ENCODE measurements at places on chromosomes 5 and 9.

DNA sequence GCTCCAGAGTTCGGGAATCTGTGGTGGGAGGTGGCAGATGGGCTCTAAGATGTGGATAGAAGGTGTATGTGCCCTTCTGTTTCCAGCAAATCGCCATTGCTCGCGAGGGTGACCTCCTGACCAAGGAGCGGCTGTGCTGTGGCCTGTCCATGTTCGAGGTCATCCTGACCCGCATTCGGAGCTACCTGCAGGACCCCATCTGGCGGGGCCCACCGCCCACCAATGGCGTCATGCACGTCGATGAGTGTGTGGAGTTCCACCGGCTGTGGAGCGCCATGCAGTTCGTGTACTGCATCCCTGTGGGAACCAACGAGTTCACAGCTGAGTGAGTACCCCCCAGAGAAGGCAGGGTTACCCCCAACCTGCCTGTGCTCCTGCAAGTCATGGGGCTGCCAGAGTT, 70.9 kb upstream of the NIPAL4 start:
- no peak for DNase-seq

DNA sequence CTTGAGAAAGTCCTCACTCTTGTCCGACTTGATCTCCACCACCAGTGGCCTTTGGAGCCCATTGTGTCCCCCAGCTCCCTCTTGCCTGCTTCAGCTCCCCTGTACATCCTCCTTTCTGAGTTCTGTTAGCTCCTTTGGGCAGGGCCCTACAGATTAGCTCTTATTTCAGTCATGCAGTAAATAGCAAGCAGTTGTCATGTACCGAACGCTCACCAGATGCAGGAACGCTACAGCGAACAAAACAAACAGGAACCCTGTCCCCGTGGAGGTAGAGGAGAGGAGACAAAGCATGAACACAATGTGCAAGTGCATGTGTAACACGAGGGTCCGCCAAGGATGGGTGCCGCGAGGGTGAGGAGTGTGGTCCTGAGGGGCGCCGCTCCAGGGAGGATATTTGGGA, 111.3 kb downstream of the PDZD2 start:
- no peak for DNase-seq

DNA sequence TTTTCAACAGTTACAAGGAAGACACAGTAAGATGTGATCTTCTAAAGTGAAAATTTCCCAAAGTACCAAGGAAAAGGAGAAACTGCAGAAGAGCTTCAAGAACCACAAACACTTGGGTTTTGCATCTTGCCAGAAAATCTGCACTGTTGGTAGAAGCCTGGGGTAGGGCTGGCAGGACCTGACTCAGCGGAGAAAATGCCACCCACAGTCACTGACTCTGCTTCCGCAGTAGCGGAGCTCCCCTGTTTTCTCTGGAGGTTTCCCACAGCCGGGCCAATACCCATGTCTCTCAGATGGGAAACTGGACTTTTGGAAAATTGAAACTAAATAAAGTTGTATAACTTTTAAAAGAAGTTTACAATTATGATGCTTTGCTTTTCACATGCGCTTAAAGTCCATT, 104.2 kb downstream of the MEF2C start:
- DNase-seq = peak; percentile 18

GRCh38 chr9:79757881-79758669, 186.3 kb downstream of the TLE4 start:
- DNase-seq = no peak

- DNase-seq = no peak
Observed at GRCh38 chr5:68441309-68442073, 225.9 kb downstream of the PIK3R1 start.

- no peak for DNase-seq
Observed at GRCh38 chr5:168600409-168600808, 21.2 kb upstream of the PANK3 start.

DNA sequence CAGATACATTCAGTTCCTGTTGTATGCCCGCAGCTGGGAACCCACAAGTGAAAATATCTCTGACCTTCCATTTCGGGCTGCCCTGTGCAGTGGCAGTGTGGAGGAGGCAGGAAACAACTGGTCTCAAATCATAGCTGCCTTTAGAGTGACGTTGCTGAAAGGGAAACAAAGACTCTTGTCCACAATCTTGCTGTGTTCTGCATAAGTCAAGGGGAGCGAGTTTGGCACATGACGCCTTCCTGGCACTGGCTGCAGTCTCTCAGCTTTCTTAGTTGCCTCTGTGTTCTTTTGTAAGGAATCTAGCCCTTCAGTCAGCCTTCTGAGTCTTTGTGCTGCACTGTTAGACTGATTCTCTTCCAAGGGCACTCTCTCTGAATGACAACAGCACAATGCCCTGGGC, 24.0 kb downstream of the ADAMTS16 start:
- DNase-seq = no peak

- DNase-seq = no peak
Observed at GRCh38 chr5:146751781-146752401, 126.7 kb downstream of the PPP2R2B start.

GRCh38 chr9:137452761-137453642, 6.1 kb downstream of the NSMF start:
- no peak for DNase-seq

GRCh38 chr5:96942078-96942477, 6.2 kb downstream of the LNPEP start:
- DNase-seq = no peak

- DNase-seq = no peak
Observed at GRCh38 chr9:136975644-136976043, 1.7 kb upstream of the PTGDS start.

DNA sequence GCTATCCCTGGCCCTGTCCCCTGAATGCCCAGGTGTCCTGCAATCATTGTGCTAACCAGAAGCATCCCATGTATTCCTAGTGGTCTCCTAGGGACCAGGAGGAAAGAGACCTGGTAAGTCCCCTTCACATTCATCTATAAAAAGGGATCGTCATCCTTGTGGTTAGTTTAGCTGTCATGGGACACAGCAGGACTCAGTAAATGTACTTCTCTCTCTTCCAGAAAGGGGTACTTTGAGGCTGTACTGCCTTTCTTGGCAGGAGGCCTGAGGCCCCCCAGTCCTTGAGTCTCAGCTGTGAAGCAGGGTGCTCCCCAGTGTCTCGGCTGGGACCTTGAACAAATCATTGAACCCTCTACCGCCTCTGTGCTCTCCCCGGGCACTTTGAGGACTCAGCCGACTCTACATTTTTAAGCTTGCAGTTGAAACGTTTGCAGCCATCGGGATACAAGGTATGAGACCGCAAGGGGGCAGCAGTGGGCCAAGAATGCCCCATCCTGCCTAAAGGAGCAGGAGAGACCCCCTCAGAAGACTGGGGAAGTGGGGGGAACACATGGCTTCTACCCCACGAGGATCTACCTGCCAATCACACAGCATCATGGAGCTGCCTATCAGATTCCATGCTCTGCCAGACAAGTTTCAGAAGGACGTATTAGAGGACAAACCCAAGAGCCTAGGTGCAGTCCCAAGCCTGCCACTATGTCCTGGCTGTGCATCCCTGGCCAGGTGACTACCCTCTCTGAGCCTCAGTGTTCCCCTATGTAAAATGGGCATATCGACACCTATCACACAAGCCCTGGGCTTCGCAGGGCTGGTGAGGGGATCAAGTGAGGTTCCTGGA, 2.4 kb upstream of the PHYKPL start:
- DNase-seq = peak; percentile 81

DNA sequence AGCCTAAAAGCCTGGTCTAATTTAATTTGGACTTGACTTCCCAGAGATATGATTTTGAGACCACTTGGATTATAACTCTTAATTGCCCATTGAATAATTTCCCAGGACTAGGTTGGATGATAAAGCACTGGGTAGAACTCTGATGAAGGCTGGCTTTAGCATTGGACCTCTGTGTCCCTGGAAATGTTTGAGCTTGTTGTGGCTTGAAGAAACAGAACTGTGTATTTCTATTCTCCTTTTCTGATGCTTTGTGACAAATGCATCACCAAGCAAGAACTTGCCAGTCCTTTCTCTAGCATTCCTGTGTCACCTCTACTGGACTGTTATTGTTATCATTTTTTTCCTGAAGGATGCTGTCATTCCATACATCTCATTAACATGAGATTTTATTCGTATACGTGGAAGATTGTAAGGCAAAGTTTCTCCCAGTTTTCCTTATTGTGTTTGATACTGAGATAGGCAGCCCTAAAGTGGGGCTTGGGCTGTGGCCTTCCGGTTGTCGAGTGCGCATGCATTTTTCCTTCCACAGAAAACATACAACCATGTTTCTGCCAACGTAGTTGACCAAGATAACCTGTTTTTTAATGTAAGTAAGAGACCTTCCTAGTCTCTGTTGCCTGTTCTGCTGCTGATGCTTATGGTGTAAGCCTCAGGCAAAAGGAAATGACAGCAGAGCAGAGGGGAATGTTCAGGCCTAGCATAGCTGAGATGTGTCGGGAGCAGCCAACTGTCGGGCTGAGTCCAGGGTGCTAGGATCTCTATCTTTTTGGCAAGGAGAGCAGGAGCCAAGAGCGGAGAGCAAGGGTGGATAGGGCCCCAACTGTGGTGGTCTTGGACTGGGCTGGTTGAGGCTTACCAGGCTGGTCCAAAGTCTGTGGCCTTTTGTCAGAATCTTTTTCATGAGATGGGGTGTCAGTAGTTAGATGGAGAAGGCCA, 2.3 kb downstream of the NTRK2 start:
- peak; percentile 16 for DNase-seq

DNA sequence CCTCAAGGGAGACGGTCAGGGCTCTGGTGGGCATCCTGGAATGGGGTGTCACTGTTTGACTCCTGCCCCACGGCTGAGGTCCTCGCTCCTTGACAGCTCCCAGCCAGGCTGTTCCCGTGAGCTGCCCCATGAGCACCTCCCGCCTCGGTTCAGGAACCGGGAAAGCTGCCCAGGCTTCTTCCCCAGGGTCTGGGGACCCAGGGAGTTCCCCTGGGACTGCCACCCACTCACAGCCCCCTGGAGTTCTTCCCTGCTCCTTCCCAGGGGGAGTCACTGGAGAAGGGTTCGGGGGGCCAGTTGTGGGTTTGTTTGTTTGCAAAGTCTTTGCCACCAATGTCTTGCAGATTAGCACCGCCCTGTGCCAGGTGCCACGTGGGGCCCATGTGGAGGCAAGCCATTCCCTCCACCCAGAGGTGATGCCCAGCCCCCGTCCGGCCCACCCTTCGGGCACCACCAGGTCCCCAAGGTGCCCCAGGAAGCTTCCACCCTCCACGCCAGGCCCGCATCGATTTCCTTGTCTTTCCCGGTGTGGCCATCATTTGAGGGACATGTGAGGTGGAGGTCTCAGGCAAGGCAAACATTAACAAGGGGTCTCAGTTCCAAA, 1.3 kb downstream of the PLPP7 start:
- DNase-seq = no peak

GRCh38 chr9:91782708-91783214, 167.3 kb downstream of the ROR2 start:
- no peak for DNase-seq

DNA sequence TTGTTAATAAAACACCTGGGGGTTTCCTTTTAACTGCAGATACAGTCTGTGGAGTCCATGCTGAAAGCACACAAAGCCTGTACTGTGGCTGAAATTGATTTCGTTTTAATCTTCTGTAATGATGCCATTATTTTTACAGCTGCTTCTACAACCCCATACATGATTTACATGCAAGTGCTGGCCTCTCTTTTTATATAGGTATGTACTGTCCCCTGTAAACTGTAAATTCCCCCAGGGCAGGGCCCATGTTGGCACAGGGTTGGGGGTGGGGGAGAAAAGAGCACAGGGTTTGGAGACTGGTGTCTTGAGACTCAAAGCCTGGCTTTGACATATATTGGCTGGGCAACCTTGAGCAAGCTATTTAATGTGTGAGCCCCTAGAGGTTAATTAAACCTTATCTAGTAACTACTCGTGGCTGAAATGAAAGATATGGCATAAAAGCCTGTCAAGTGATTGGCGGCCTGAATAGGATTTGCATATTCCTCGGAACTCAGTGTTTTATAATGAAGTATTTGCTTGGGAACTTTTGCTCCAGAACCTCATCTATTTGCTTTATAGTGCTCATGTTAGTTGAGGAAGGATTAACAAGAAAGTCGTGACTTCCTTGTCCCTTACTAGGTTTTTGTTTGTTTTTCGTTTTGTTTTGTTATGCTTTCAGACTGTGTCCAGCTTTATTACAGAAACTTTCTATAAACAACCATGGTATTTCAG, 34.0 kb downstream of the KLF4 start:
- DNase-seq = no peak

DNA sequence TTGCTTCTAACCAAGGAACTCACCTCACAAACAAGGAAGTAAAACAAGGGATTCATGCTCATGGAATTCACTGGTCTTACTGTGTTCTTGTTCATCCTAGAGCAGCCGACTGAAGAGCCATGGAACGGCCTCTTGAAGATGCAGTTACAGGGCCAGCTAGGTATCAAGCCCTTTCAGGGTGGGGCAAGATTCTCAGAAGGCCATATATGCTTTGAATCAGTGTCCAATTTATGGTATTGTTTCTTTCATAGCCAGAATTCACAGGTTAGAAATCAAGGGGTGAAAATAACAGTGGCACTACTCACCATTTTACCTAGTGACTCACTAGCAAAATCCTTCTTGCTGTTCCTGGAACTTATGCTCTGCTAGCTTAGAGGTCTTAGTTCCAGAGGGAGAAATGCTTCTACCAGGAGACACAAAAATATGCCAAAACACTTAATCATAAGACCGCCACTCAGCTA, 159.5 kb upstream of the CDH10 start:
- no peak for DNase-seq

GRCh38 chr9:107213561-107214028, 69.5 kb upstream of the RAD23B start:
- peak; percentile 76 for DNase-seq

DNA sequence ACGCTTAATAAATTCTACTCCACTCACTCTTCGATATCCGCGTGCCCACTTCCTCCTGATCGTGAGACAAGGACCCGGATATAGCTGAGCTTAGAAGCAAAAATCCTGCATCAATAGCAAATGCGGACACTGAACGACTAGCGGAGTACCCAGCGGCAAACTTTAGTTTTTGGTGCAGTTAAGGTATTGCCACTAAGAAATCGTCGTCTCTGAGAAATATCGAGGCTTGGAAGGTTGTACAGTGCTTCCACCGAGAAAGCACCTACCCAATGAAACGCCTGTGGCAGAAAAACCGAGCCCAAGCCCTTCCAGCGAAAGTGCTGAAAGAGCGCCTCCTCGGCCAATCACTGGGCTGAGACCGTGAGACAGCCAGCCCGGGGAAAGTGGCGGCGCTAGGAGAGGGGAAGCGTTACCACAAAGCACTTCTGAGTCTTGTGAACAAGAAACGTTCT, 32.2 kb downstream of the ANXA2R start:
- DNase-seq = no peak

- DNase-seq = no peak
Observed at GRCh38 chr5:132669966-132670882, 3.6 kb upstream of the IL4 start.

- DNase-seq = no peak
Observed at GRCh38 chr5:154521756-154522155, 43.7 kb upstream of the HAND1 start.

DNA sequence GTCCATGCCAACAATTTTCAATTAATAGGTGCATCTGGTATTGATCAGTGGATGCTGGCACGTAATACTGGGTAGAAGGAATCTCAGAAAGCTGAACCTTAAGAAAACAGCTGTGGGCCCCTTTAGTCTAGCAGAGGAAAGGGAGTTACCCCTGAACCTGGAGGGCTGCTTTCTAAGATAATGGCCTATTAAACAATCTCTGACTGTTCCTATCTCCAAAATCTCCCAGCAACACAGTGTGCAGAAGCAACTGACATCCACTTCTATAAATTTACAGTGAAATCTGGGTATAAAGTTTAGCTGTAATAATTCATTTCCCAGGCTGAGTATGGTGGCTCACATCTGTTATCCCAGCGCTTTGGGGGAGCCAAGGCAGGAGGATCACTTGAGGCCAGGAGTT, 198.8 kb downstream of the MAPKAP1 start:
- no peak for DNase-seq

- no peak for DNase-seq
Observed at GRCh38 chr5:6221141-6221626, 157.2 kb downstream of the MED10 start.

Measured in hepatic stellate cell (primary cell).